ENCODE measurements at places on chromosomes 4 and X. TPM values are rescaled to one million over a fixed set of nuclear protein-coding genes. Genes with fewer than 3 reads are reported as not detected.

Gene GNRHR
- not detected for total RNA-seq

DNA sequence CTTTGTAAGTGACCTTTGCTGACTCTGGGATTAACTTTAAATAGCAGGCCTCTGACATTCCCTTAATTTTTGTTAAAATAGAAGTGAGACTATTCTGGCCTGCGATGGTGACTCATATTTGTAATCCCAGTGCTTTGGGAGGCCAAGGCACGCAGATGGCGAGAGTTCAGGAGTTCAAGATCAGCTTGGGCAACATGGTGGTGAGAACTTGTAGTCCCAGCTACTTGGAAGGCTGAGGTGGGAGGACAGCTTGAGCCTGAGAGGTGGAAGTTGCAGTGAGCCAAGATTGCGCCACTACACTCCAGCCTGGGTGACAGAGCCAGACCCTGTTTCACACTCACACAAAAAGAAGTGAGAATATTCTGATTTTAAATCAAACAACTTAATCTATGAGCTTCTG, 27.3 kb downstream of the ZNF330 start:
- DNase-seq = no peak

- DNase-seq = no peak
Measured at GRCh38 chrX:135114392-135114791, 5.9 kb downstream of the ETDB start.

DNA sequence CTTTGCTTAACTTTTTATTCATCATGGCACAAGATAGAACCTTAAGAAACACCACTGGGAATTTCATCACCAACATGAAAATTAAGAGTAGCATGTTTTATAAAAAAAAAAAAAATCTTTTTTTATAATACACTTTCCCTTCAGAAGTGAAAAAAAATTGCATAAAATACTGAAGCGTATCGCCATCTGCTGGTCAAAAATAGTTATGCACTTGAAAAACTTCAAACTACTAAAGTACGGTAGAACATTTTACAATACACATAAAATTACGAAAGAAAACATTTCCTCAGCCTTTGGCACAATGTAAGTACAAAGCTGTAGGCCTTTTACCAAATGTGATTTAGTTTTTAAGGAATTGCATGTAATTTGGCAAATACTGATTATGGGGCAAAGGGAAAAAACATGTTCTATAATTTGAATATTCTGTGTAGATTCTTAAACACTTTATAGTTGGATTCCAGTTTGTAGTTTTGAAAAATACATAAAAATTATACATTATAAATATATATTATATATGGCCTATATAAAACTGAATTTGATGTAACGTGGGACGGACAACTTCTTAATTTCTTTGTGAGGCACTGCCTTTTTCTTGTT, 26.5 kb downstream of the HCCS start:
- DNase-seq = no peak

DNA sequence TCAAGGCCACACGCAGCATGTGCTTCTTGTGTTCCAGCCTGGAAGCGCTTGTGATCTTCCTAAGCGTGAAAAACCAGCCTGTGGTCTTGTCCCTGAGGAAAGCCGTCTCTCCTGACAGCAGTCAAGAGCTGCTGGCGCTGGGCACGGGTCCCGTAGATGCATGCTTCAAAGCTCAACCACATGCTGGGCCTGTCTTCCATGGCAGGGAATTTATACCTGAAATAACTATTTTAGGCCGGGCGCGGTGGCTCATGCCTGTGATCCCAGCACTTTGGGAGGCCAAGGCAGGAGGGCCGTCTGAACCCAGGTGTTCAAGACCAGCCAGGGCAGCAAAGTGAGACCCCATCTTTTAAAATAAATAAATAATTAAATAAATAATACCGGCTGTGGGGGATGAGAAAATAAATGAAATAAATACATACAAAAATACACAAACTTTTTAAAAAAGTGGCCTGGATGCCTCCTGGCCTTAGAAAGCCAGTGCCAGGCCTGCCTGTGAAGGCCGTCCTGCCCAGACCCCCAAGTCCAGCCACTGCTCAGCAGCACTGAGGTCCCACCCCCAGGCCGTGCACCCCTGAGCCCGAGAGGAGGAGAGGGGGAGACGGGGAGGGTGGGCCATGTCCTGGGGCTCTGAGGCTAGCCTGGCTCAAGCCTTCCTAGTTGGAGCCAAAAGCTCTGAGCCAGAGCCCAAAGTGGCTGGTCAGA, 10.4 kb downstream of the LRPAP1 start:
- DNase-seq = no peak

- DNase-seq = no peak
Measured at GRCh38 chr4:120053911-120054310, 12.7 kb downstream of the MAD2L1 start.

- no peak for DNase-seq
Measured at GRCh38 chr4:185549095-185549639, 13.9 kb upstream of the PDLIM3 start.

DNA sequence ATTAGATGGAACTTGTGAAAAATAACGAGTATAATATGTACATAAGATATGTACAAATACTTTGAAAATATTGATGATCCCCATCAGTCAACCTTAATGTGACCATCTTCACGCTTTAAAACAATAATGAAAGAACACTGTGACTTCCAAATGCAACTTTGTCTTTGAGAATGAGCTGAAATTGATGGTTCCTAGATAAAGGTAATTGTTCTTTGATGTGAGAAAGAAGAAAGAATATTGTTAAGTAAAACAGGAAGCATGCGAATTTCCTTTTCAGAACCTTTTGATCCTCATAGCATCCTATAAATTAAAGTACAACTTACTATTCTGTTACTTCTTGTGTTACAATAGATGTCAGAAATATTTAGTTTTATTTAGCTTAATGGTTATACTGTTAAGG, 22.2 kb downstream of the IL2 start:
- DNase-seq = no peak

Gene TMSB15C
- 2.9 TPM for total RNA-seq

- no peak for DNase-seq
Measured at GRCh38 chr4:53547983-53548382, 43.3 kb downstream of the LNX1 start.
